ENCODE measurements at places on chromosomes 1 and 21. TPM values are rescaled to one million over a fixed set of nuclear protein-coding genes. Genes with fewer than 3 reads are reported as not detected.
A peak's percentile ranks its signal among the peaks of the same experiment; 100 is the strongest.

DNA sequence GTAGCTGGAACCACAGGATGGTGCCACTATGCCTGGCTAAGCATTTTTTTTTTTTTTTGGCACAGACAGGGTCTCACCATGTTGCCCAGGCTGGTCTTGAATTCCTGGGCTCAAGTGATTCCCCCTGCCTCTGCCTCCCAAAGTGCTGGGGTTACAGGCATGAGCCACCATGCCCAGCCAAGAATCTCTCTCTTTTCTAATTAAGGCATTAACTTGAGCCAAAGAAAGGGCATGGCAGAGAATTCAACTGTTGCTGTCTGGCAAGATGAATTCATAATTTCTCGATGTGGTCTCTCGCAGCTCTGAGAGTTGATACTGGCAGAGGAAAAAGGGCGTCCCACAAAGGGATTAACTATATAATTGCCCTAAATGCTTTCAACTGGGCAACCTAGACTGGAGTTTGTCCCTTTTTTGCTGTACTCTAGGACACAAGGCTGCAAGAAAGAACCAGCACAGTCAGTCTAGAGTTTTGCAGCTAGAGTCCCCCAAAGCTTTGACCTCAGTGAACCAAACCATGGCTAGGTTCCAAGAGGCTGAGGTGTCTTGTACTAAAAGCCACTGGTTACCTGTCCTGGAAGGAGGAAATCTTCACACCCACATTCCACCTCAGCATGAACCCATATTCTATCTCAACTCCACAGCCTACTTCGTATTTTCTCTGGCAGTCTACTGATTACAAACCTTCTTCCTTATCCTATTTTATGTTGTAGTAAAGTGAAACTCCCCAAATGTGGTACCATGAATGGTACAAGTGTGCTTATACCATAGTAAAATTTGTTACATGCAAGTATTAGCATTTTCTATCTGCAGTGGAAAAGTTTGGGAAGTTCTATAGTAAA lies 51.2 kb downstream of the OPTC start:
- H3K4me3 ChIP-seq, result no peak overlapping the region
- H3K4me1 ChIP-seq, result no peaks in the 10 kb centered on the region
- DNase-seq, result no peak
- no peaks in the 10 kb centered on the region for H3K27me3 ChIP-seq
- no peaks in the 10 kb centered on the region for H3K36me3 ChIP-seq

GRCh38 chr1:244052728-244053312 lies 1.7 kb downstream of the ZBTB18 start:
- no peak overlapping the region for H3K27ac ChIP-seq
- no peak overlapping the region for H3K4me3 ChIP-seq
- H3K4me1 ChIP-seq, result peaks cover 42% of the 10 kb centered on the region
- H3K36me3 ChIP-seq, result no peaks in the 10 kb centered on the region
- DNase-seq, result no peak

DNA sequence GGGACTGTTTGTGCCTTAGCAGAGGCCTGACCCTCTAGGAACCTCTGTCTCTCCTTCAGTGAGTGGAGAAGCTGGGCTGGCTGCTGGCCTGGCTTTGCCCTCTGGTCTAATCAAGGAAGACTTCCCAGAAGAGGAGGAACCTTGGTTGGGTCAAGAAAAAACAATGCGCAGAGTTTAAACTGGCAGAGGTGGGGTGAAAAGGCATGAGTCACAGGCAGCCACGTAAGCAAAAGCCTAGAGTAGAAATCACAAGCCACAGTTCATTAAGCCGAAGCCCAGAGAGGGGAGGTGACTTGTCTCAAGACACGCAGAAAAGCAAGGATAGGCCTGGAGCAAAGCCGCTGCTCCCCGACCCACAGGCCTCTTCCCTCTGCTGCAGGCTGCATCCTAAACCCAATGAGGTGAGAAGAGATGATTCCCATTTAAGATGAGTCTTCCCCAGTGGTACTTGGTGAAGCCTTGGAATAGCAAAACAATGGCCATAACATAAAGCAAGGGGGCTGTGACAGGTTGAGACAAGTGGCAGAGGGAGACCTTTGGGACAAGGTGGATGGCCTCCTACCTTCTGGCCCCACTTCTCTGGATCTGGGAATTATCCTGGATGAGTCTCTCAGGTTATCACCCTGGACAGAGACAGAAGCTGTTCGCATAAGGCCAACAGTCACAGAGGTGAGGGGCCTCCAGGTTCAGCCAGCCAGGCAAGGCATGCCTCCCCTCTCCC lies 7.7 kb downstream of the PDZK1IP1 start:
- H3K27me3 ChIP-seq, result peaks cover 7% of the 10 kb centered on the region
- peak overlapping the region; percentile 87 for H3K27ac ChIP-seq
- peaks cover 6% of the 10 kb centered on the region for H3K4me1 ChIP-seq

GRCh38 chr1:172929006-172929405 lies 121.7 kb downstream of the TNFSF18 start:
- H3K27me3 ChIP-seq, result no peaks in the 10 kb centered on the region
- H3K4me1 ChIP-seq, result peaks cover 4% of the 10 kb centered on the region
- no peak overlapping the region for H3K27ac ChIP-seq
- no peaks in the 10 kb centered on the region for H3K36me3 ChIP-seq
- DNase-seq, result no peak

GRCh38 chr1:72432645-72433267 lies 150.4 kb upstream of the NEGR1 start:
- no peaks in the 10 kb centered on the region for H3K27me3 ChIP-seq
- no peak for DNase-seq
- H3K36me3 ChIP-seq, result no peaks in the 10 kb centered on the region
- no peaks in the 10 kb centered on the region for H3K4me1 ChIP-seq
- no peak overlapping the region for H3K27ac ChIP-seq

ARHGAP30 gene
- total RNA-seq, result 149 TPM

COL11A1 gene
- total RNA-seq, result not detected
